ENCODE measurements at places on chromosomes 7 and 10. TPM values are rescaled to one million over a fixed set of nuclear protein-coding genes. Genes with fewer than 3 reads are reported as not detected.

GRCh38 chr7:127587663-127588018, 570 bp upstream of the ARF5 start:
- DNase-seq, result no peak
- H3K27me3 ChIP-seq, result no peaks in the 10 kb centered on the region
- H3K4me3 ChIP-seq, result peak overlapping the region; percentile 100
- peak overlapping the region; percentile 90 for H3K27ac ChIP-seq
- H3K36me3 ChIP-seq, result peaks cover 31% of the 10 kb centered on the region

DNA sequence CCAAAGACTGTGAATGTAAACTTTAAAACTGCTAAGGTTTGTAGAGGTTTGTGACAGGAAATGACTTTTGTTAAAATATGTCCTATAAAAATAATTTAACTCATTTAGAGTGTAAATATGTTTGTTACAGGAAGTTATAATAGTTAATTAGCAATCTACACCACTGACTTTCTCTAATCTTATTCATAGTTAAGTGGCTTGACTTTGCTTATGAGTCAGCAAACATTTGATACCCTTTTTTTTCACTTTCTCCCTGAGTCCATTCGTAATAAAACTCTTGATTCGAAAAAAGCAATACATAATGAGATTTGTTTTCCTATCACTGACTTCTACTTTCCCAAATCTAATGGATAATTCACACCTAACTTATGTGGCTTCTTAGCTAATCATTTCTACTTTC, 317.7 kb upstream of the SEMA3C start:
- no peak overlapping the region for H3K4me3 ChIP-seq
- H3K36me3 ChIP-seq, result no peaks in the 10 kb centered on the region
- H3K27ac ChIP-seq, result no peak overlapping the region
- no peak for DNase-seq
- H3K27me3 ChIP-seq, result no peaks in the 10 kb centered on the region
- H3K4me1 ChIP-seq, result no peaks in the 10 kb centered on the region

DNA sequence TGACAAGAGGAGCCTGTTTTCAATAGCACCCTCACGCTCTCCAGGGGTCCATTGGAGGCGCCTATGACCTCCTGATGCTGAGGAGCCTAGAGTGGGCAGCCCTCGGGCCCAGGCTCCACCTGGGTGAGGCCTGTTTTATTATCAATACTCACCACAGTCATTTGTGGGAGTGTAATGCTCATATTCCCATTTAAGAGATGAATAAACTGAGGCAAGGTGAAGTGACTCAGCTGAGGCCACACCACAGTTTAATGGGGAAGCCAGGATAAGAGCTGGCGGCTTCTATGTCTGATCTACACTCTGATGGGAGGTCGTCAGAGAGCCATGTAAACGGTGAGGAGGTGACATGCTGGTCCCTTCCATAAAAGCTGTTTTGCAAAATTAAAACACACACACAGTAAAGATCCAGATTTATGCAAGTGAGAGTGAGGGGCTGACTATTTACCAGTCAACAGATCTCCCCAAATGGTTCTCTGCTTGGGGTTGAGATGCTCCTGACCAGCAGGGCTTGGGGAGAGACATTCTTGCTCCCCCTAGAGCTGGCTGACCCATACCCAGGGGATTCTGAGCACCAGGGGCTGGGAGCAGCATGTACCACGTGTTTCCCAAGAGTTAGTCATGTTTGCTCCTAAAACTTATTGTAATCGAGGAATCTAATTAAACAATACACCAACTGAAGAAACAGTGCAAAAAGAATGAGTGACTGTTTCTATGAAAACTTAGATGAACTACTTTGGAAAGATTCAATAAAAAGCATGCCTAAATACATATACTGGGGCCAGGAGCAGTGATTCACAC, 81.0 kb upstream of the INSIG1 start:
- peaks cover 21% of the 10 kb centered on the region for H3K27me3 ChIP-seq
- H3K36me3 ChIP-seq, result no peaks in the 10 kb centered on the region
- DNase-seq, result no peak
- no peak overlapping the region for H3K27ac ChIP-seq
- H3K4me1 ChIP-seq, result no peaks in the 10 kb centered on the region

STEAP4 gene
- 53.9 TPM for total RNA-seq

- no peaks in the 10 kb centered on the region for H3K27me3 ChIP-seq
- no peak for DNase-seq
- no peak overlapping the region for H3K27ac ChIP-seq
- no peaks in the 10 kb centered on the region for H3K36me3 ChIP-seq
Observed at GRCh38 chr10:109358325-109358724, 565.0 kb downstream of the XPNPEP1 start.

FZD1 gene
- 25.7 TPM for total RNA-seq

GRCh38 chr10:110863956-110864355, 7.8 kb upstream of the PDCD4 start:
- no peaks in the 10 kb centered on the region for H3K27me3 ChIP-seq
- H3K4me1 ChIP-seq, result peaks cover 57% of the 10 kb centered on the region
- H3K4me3 ChIP-seq, result no peak overlapping the region
- peak overlapping the region; percentile 89 for H3K27ac ChIP-seq
- H3K36me3 ChIP-seq, result no peaks in the 10 kb centered on the region

GRCh38 chr10:3727268-3727667, 57.7 kb downstream of the KLF6 start:
- no peak for DNase-seq
- no peak overlapping the region for H3K27ac ChIP-seq
- no peaks in the 10 kb centered on the region for H3K36me3 ChIP-seq
- H3K4me1 ChIP-seq, result no peaks in the 10 kb centered on the region
- no peak overlapping the region for H3K4me3 ChIP-seq
- H3K27me3 ChIP-seq, result no peaks in the 10 kb centered on the region

GPR26 gene
- total RNA-seq, result not detected

TMEM184A gene
- 4.4 TPM for total RNA-seq
